ENCODE measurements at places on chromosomes 4 and X.

GRCh38 chr4:84614891-84615290 is 32.0 kb downstream of the CDS1 start:
- DNase-seq = no peak

DNA sequence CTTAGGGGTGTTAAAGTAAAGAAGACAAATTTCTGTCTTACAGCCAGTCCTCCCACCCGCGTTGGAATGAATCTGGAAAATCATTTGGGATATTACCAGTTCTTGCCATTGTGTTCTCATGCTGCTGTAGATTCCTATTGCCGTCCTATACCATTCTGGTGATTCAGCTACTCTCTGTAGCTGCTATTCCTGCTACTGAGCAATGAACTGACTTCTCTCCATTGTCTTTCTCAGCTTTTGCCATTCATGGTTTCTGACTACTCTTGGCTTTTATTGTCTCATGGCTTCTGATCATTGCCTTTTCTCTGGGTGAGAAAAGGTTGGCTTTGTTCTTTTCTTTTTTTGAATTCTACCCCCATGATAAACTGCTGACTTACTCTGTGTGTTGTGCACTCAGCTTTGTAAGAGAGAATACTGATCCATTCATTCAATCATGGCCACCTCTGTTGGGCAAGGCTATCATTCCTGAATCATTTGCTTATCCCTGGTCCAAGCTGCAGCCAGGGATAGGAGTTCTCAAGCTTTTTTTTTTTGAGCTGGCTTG is 27.7 kb upstream of the METAP1 start:
- DNase-seq = no peak

DNA sequence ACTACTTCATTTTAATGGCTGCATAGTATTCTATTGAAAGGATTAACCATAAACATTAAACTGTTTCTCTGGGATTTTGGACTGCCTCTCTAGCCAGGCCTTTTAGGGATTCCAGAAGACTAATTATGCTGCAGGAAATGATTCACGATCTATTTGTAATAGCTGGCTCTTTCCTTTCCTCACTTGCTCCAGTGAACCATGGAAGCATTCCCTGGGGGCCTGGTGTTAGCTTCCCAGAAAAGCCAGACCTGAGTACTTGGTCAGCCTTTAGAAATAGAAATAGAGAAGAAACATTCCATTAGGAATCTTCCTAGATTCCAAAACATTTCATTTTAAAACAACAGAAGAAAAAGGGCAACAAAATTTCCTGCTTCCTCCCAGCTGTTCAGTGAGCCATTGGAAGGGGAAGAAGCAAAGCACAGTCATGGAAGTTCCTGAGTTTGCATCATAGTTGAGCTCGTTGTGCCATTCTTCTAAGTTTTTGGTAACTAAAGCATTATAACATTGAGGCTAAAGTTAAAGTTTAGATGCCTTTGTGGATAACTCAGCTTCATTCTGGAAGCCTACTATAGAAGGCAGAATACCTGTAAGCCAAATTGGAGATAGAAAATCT is 83.5 kb downstream of the NPNT start:
- DNase-seq = no peak

- DNase-seq = no peak
Measured at GRCh38 chrX:1182211-1182610, 30.2 kb downstream of the CRLF2 start.

- no peak for DNase-seq
Measured at GRCh38 chrX:71667328-71668247, at the start of gene LOC101059915. LOC101059915 (plus strand) TSS chrX:71667546.

GRCh38 chrX:22220941-22221340 is 51.8 kb upstream of the CBLL2 start:
- DNase-seq = no peak

All from brain (organoid and tissue), 16 donors.